Stimulated activated CD8-positive, alpha-beta memory T cell treated with anti-CD3 and anti-CD28 coated beads, Interleukin-15, amount 100 ng/mL, for 1 hour (primary cell): ENCODE measurements at places on chromosomes 11 and 22.

GRCh38 chr22:37023743-37024338 lies 4.3 kb downstream of the MPST start:
- DNase-seq = no peak

DNA sequence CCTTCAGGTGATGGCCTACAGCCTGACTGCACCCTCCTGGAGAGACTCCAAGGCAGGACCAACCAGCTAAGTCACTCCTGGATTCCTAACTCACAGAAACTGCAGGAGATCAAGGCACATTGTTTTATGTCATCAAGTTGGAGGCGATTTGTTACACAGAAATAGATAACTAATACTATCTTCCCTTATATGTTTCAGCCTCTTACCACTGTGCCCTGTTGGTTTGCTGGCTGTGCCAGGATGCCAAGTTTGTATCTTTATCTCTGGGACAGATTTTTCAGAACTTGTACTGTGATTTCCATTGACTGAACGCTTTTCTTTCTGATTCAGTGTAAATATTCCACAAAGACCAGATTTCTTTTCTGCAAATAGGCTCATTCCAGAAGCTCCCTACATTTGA lies 76.2 kb upstream of the OPCML start:
- no peak for DNase-seq

DNA sequence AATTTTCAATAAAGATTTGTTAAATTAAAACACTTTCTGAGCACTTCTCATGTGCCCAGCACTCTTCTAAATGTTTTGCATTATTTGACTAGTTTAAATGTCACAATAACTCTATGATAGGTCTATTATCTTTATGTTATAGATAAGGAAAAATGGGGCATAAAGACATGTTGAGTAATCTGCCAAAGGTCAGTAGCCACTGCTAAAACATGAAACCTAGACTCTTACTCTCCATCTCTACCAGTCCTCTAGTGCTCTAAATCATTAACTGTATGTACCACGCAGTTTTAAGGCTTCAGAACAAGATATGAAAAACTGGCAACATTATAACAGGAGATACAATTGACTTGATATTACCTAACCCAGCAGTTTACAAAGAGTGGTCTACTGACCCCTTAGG lies 6.9 kb downstream of the RAB6A start:
- no peak for DNase-seq

DNA sequence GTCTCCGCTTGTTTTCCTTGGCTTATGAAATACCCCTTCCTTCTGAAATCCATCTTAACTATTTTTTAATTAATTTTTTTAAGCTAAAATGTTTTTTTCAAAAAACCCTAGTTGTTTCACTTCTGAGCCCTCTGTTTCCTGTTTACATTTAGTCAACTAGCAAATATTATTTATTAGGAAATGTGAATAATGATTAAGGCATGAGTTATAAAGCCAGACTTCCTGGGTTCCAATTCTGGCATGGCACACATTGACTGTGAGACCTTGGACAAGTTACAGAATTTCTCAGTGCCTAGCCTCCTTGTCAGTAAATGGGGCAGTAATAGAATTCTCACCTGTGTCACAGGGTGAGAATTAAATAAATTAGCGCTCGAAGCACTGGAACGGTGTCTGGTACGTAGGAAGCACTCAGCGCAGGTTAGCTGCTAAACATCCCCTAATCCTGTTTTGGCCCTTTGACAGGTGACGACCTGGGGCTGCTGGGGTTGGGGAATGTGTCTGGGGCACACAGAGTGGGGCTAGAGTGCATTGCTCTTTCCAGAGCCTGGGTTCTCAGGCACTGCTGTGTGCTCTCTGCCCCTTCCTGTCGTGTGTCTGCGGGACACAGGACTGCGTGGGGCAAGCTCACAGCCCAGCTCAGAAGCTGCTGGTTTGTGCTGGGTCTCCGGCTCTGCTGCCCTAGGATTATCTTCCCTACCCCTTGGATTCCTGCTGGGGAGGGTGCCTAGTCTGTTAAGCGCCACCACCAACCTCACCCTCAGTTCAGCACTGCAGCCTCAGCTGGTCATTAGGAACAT lies 13.1 kb downstream of the PANX1 start:
- no peak for DNase-seq

GRCh38 chr22:43860831-43861230 lies 1.5 kb downstream of the SULT4A1 start:
- DNase-seq = no peak
